ENCODE measurements at places on chromosomes 16 and 17.

DNA sequence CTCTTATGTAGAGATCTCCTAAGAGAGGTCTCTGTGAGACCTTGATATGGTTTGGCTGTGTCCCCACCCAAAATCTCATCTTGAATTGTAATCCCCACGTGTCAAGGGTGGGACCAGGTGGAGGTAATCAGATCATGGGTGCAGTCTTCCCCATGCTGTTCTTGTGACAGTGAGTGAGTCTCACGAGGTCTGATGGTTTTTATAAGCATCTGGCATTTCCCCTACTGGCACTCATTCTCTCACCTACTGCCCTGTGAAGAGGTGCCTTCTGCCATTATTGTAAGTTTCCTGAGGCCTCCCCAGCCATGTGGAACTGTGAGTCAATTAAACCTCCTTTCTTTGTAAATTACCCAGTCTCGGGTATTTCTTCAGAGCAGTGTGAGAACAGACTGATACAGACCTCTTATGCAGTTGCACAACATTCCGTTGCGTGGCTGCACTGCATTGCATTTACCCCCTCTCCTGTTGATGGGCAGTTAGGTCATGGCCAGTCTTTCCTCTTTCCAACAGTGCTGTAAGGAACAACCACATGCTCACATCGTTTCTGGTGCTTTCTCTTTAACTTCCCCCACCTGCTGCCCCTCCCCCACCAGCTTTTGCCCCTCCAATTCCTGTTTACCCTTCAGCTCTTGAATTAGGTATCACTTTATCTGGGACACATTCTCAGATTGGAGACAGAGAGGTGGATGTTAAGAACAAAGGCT, 43.6 kb upstream of the MED9 start:
- DNase-seq = peak; percentile 86

DNA sequence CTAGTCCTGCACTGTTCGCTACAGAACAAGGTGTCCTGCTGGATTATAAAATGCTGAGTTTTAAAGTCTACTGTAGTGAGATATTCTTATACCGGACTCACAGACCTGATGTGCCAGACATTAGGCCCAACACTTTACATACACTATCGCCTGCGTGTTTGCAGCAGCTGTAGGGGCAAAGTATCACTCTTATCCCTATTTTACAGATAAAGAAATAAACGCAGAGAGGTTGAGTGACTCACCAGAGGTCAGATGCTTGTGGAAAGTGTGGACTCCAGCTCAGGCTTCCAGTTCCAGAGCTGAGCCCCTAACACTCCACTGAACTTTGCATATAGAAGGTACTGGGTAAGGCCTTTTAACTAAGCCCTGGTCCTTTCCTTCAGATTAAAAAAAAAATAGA, 47.4 kb downstream of the PLXDC1 start:
- DNase-seq = peak; percentile 51

- DNase-seq = no peak
Observed at GRCh38 chr16:56343661-56344517, 81.5 kb downstream of the AMFR start.

DNA sequence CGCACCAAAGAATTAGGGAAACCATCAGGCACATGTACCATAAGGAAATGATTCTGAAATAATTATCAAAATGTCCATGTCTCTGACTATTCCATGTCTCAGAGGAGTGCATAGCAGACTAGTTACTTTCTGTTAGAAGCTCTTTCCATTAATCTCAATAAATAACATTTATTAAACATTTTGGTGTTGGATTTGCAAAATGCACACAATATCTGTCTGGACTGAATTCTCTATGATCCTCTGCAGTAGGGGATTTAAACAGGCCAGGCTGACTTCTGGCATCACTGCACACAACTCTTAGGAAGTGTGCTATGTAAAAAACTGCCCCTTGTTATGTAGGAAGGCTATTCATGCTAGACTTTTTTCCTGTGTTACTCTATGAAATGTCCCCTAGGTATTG, 283.3 kb upstream of the CDH5 start:
- no peak for DNase-seq

- no peak for DNase-seq
Observed at GRCh38 chr16:17224350-17224749, 246.4 kb downstream of the XYLT1 start.
